Karpas-422 (cell line): ENCODE measurements at places on chromosomes 3 and 15. TPM values are rescaled to one million over a fixed set of nuclear protein-coding genes. Genes with fewer than 3 reads are reported as not detected.

DNA sequence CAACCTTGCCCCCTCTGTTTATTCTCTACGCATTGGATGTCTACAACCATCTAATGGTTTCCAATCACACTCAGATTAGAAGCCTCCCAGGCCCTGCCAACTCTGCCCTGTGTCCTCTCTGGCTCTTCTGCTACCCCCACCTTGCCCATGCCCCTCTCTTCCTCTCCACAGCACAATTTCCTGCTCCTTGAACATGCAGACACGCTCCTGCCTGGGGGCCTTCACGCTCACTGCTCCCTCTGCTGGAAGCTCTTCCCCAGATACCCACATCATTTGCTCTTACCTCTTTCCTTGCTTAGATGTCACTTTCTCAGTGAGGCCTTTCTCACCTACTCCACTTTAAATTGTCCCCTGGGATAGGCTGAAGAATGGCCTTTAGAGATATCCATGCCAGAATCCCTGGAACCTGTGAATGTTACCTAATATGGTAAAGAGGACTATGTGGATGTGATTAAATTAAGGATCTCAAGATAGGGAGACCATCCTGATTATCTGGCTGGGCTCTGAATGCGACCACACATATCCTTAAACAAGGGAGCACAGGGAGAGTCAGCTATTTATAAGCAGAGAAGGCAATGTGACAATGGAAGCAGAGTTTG is 9.9 kb downstream of the KY start:
- peak; percentile 74 for DNase-seq

DNA sequence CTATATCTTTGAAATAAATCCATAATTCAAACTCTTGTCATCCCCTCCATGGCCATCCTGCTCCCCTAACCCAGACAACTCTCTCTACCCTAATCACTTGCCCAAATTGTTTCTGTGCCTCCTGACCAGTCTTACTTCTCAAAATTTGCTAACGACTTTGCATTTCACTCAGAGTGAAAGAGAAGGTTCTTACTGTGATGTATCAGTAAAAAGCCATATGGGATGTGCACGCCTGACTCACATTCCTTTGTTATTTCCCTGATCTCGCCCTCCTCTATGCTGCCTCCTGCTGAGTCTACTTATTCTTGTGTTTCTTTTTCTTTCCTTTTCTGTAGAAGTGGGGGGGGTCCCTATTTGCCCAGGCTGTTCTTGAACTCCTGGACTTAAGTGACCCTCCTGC is 487.2 kb upstream of the FRG2C start:
- DNase-seq: no peak

DNA sequence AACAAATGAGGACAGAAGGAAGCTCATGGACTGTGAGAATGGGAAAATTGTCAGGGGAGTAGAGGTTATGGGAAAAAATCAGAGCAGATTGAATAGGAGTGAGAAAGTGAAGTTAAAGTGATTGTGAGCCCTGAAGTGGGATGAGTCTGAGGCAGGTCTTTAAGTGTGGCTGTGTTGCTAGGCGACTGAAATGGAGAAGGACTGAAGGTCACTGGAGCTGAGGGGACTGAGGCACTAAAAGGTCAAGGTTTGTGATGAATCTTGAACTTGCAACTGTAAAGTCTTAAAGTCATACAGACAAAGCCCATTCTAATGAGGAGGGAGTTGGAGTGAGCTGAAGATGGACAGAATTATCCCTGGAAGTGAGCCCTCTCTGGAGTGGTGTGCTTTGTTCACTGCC is 518.9 kb downstream of the TUSC7 start:
- DNase-seq: no peak

GRCh38 chr15:78032671-78033070 is 44.8 kb downstream of the TBC1D2B start:
- DNase-seq: no peak

- DNase-seq: no peak
These were observed 197.6 kb upstream of the CFAP20DC start for GRCh38 chr3:59247402-59247841.

- no peak for DNase-seq
These were observed 134.0 kb downstream of the MFSD1 start for GRCh38 chr3:158935846-158936245.

DNA sequence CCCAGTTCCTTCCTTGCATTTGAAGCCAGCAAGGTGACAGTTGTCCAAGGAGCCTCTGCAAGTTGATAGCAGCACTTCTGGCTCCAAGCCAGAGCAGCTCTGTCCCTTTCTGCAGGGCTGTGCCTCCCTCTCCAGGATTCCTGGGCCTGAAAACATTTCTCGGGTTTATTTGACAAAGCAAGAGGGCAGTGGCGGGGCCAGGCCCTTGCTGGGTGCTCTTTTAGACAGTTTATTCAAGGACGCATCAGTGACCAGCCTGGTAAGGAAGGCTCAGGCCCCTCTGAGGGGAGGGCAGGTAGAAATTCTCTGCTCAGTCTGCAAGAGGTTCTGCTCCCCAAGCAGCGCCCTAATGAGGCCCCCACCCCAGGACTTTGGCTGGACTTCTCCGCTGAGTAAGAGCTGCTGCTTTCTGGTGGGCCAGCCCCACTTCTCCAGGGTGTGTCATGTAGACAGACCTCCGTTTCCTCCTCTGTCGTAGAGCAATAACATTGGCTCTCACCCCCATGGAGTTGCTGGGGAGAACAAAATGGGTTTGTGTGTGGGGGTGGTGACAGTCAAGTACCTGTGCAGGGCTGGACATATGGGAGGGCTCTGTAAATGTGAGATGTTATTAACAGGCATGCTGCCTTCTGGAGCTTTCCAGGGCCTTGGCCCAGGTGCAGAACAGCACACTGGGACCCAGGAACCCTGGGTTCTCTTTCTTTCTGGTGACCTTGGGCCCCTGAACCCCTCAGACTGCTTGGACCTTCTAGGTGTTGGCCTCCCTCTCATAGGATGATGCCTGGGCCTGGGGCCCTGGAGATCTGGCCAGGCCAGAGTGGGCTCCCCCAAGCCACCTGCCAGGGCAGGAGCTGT is 146.2 kb upstream of the TLE3 start:
- no peak for DNase-seq

DNA sequence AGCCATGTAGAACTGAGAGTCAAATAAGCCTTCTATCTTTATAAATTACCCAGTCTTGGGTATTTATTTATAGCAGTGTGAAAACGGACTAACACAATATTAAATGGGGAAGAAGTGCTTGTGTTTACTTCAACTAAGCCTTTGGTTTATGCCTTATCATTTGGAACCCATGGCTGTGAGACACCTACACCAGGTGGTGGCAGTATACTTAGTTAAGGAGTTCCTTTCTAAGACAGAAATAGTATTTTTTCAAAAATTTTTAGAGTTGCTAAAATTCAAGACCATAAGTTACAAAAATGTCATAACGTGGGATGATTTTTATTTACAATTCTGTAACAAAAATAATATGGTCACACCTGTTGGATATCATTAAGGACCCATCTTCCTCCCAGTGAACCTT is 354.5 kb upstream of the SOX14 start:
- DNase-seq: peak; percentile 49

- DNase-seq: no peak
These were observed 73.7 kb downstream of the CCNL1 start for GRCh38 chr3:157086060-157086750.

Gene PLA2G4D
- not detected in 2 replicates for total RNA-seq

Gene TTC21A
- total RNA-seq: 8.7 and 9.5 TPM in 2 replicates

Gene CCDC13
- total RNA-seq: 1.9 and 4.2 TPM in 2 replicates

Gene WDR93
- not detected in 2 replicates for total RNA-seq

Gene PPP1R14D
- total RNA-seq: not detected in 2 replicates

Gene BDH1
- total RNA-seq: 80.5 and 111 TPM in 2 replicates
